Stimulated activated CD4-positive, alpha-beta T cell treated with anti-CD3 and anti-CD28 coated beads, Interleukin-2, amount 100 ng/mL, for 4 hours (primary cell): ENCODE measurements at places on chromosomes 1 and 21.

GRCh38 chr1:41621791-41622190, 137.3 kb upstream of the EDN2 start:
- no peak for DNase-seq

DNA sequence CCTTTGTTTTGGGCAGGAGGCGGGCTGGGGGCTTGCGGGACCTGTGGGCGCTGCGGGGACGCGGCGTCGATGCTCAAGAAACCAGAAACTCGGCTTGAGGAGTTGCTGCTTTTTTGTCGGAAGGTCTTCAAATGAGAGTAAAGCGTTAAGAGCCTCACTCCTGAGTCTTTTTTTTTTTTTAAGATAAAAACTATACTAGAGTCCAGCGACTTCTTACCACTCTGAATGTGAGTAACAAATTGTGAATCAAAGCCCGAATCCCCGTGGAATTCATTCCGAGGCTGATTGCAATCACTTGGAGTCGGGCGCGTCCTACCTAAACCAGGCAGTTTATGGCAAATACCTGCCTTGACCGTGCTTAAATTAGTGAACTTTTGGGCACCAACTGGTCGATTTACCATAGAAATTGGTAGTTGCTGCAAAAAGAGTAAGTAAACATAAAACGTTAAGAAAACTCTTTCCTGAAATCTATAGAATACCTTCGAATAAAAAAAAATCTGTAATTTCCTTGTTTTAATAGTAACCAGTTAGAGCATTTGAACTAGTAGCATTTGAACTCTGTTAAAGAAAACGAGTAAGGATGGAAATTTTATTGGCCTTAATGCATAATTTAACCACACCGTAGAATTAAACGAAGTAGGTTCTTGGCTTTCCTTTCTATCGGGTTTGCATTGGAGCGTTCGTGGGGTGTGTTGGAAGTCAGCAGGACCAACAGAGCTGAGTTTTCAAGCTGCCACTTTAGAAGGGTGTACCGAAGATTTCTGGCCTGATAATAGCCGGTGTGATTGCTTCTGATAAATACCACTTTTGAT, 769 bp downstream of the GPSM2 start:
- DNase-seq = no peak

DNA sequence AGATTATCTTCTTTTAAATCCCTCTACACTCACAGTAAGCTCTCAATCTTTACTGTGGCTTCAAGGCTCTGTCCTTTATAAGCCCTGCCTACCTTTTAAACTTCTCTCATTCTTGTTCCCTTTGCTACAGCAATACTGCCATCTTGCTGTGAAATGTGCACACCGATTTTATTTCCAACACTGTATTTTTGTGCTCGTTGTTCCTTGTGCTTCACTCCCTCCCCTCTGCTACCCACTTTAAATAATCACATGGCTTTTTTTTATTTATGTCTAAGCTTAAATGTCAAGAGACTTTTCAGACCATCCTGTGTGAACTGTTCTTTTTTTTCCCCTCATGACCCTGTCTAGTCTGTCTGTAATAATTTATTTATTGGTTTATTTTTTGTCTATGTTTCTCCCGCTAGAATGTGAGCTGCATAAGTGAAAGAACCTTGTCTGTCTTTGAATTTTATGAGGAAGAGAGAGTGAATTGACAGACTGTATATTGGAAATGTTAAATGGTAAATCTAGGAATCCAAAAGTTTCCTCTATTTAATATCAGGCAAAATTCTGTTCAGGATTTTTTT, 45.7 kb downstream of the ABCD3 start:
- no peak for DNase-seq

- no peak for DNase-seq
These were observed 439.6 kb downstream of the TTLL7 start for GRCh38 chr1:83559129-83559840.
